ENCODE measurements at places on chromosomes 3 and 15.

DNA sequence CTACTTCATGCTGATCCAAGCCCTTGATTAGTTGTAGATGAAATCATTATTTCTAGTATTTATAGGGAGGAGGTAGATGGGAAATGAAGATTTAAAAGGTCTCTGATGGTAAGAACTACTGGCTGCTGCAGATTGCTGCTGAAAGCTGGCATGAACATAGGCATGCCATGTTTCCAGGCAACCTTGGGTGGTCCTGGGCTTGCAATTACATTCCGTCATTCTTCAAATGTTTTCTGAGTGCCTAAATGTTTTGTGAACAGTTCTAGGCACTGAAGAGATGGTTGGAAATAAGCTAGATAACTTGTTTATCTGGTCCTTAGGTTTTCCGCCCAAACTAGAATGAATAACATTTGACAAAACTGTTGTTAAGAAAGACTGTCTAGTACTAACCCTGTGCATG is 95.8 kb downstream of the KCNAB1 start:
- no peak for DNase-seq

- no peak for DNase-seq
Observed at GRCh38 chr3:165669504-165669903, 167.7 kb downstream of the BCHE start.

DNA sequence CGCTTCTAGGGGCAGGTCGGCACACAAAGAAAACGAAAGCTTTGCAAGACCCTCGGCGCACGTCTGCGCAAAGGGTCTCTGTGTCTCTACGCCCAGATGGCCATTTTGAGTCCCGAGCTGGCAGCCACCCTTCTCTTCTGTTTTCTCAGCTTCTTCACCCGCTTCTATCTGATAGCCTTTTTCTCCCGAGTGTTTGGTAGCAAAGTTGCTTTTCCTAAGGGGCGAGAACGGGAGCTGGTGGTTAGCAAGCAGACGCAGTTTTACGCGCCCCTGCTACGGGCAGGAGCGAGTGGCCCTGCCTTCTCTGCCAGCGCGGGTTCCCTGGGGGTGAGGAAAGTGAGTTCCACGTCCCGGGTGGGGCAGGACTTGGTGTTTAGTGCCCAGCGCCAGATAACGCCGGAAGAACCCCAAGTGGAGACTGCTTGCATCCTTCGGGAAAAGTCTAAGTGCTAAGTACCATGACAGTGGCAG is 2.9 kb upstream of the MKRN2 start:
- peak; percentile 48 for DNase-seq

DNA sequence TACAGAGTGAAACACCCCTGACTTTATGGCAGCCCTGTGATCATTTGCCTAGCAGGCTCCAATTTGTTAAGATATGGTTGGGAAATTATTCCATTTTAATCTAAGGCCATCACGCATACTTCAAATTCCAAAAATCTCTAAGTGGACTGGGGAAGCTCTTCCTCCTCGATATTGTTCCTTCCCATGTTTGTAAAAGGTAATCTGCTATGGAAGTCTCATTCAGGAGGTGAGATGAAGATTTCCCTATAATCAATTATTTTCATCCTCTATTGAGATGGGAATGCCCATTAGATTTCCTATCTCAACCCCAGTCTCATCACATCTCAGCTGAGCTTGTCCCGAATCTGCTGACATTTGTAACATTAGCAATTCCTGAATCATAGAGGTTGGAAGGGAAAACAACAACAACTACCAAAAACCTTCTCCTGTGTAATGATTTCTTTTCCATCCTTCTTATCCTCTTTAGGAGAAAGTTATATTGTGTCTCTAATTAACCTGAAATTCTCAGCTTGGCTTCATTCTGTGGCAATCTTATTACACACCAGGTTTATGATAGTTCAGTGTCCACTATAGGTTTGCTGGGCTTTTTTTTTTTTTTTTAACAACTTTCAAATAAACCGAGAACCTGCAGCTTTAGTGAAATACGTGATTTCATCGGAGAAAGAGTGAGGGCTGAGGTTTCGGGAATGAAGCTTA is 2.2 kb upstream of the NR2F2 start:
- DNase-seq = peak; percentile 60

DNA sequence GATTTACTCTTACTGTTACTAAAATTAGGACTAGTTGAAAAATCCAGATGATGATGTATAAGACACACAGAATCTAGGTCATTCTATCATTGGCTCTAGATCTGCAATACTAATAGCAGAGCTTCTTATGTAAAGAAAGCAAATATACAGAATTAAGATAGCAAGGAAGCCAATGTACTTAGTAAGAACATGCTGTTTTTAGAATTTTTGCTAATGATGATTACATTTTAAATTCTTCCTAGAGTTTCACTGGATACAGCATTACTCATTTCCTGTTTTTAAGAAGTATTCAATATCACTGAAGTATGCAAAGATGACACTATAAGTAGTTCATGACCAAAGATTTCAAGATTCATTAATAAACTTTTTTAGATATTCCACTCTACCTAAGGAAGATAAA is 60.7 kb downstream of the CFAP20DC start:
- peak; percentile 83 for DNase-seq

DNA sequence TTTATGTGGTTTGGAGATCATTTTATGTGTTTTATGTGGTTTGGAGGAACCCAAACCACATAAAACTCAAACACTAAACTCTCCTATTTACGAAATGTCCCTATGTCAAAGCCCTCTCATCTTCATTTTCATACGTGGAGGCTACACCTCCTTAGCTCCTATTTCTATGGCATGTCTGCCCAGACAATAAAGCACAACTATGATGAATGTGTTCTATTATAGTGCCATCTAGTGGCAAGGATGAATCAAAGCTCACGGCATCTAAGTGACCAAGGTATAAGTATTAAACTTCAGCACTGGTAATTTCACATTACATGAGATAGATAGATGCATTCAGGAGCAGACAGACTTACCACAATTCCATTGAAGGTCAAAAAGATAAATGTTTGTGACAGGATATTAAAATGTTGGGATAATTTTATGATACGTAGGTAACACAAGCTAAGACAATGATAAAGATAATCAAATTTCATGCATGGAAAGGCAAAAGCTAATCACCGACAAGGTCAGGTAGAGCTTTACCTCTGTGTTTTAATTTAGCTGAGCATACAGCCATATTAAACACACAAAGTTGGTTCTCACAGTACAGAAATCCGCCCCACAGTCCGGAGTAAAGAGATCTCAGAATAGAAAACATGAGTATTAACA is 130.6 kb upstream of the FHIT start:
- peak; percentile 42 for DNase-seq

GRCh38 chr15:87672309-87673288 is 583.9 kb downstream of the NTRK3 start:
- peak; percentile 54 for DNase-seq

DNA sequence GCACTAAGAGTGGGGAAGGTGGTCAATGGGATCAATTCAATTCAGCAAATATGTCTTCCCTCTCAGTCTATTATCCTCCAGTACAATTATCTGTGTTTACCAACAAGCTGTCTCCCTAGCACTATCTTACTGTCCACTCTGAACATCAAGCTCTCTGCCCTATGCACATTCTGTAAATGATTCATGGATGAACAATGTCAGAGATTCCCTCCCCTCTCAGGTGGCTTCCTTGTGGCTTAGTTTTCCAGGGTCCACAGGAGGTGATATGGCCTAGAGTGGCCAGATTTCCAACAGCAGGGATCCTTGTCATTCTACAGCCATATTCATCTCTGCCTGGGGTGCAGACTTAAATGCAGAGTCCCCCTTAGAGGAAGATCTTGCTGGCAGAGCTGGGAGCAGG is 225.1 kb downstream of the UACA start:
- DNase-seq = peak; percentile 6

DNA sequence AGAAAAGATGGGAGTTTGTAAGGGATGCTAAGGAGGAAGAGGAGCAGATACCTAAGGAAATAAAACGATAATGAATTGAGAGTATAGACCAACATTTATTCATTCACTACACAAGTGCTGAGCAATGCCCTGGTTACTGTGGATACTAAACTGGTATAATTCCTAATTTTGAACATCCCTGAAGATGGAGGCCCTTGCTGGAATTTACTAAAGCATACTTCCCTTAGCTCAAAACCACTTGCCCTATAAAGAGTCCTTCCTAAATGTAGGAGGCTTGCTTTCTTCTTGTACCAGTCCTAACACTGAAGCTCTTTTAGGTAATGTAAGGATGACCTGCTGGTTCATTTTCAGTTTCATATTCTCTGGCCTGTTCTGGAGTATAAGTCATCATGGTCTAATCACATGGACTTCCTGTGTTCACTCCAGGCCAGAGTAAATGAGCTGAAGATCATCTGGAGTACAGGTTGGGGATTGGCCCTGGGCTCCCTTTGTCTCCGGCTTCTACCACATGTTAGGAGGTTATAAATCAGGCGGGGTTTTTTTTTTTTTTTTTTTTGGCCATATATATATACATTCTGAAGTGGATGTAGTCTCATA is 40.1 kb upstream of the MTMR10 start:
- DNase-seq = peak; percentile 70

DNA sequence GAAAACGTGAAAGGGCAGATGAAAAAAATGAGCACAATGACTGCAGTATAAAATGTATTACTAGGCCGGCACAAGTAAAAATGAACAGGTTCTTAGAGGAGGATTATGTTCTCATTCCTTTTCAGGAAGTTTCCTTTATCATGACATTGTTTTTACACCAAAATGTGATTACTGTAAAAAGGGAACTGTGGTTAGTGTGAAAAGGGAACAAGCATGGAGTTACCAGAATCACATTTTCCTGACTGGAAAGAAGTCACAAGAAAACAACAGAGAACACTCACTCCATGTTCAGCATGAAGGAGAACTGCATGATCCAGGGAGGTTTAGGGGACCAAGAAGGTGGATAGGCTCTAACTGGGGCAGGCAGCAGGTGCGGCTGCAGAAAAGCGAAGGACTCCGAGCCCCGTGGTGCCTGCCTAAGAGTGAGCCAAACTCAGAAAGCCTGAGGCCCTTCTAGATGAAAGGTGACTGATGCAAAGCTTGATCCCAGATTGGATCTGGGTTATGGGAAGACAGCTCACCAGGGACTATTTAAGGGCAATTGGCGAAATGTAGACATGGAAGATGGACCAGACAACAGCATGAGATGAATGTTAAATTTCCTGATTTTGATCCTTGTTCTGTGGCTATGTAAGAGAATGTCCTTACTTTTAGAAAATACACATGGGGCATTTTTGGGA is 77.3 kb downstream of the CCR1 start:
- DNase-seq = no peak

- no peak for DNase-seq
Observed at GRCh38 chr3:133926736-133927539, 31.3 kb upstream of the RAB6B start.

GRCh38 chr3:38070013-38070412 is 31.0 kb downstream of the DLEC1 start:
- no peak for DNase-seq

DNA sequence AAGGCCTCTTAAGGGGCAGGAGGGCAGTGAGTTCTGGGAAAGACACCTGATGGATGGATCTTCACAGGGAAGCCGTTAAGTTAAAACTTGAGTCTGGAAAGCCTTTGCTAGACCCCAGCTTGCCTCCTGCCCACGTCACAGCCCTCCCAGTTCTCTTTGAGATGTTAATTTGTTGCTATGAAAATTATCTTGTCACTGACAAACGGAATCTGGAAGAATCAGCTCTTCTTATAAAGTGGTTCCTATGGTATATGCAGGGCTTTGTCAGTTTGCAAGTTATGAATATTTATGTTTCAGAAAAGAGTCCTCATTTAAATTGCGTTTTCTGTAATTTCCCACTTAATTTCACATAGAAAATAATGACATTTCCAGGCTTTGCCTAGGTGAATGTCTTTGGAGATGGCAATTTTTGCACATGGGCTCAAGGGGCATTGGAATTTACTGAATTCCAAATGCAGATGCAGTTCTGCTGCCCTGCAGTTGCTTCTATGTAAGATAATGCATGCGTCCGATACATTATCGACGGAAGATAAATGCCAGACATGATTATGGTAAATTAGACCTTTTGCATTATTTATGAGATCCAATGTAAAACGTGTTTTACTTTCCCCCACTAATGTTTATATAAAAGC is 74.1 kb downstream of the CACNA2D3 start:
- no peak for DNase-seq

Measured in EH (cell line).